NCI-H146 (cell line): ENCODE measurements at places on chromosomes 2 and 18.

- no peak for DNase-seq
Measured at GRCh38 chr18:22613058-22613690, 195.5 kb upstream of the CTAGE1 start.

GRCh38 chr2:102606353-102606752 lies 13.0 kb upstream of the SLC9A2 start:
- no peak for DNase-seq

GRCh38 chr18:48854780-48855179 lies 96.0 kb downstream of the SMAD7 start:
- no peak for DNase-seq

DNA sequence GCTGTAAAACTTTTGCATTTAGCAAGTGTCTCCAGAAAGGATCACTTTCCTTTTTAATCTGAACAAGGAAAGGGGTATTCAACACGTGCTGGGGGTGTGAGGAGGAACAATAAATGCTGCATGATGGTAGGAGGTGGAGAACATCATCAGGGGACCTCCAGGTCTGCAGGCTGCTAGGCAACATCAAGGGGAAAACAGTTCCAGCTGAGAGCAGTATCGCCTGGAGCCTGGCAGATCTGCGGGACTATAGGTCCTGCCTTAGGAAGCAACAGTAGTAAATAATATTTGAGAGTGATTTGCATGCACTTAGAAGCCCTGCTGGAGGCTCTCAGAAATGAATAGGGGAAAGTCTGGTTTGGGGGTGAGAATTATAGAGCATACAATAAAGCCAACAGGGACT lies 175.6 kb downstream of the SUCLG1 start:
- DNase-seq, result no peak

DNA sequence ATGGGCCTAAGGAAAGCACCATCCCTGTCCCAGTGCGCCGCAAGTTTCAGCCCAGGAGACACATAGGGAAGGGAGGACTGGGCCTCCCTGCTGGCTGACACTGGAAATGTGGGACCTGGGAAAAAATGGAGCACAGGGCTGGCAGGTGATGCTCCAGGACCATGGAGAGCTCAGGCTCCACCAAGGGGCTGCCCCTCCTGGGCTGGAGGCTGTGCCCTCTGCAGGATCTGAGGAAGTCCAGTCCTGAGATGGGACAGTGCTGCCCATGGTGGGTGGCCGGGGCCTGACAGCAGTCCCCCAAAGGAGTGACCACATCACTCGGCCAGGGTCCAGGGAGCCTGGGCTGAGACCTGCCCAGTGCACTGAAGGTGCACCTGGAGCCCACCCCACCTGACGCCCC lies 108.6 kb upstream of the TEKT4 start:
- DNase-seq, result no peak

DNA sequence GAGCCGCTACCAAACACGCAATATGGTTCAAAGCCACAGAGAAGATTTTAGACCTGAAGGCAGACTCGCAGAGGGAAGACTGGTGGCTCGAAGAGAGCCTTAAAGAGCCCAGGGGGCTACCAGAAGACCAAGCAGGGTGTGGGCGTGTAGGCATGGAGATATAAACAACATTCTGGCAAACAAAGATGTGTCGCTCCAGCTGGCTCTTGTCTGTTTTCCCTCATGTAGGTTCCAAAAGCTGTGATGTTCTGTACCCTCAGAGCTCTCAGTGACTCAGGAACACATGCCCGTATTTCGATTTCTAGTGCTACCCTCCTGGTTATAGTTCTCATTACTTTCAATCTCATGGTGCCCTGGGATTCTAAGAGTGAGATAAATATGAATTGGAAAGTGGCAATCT lies 44.5 kb downstream of the DOCK10 start:
- DNase-seq, result no peak

DNA sequence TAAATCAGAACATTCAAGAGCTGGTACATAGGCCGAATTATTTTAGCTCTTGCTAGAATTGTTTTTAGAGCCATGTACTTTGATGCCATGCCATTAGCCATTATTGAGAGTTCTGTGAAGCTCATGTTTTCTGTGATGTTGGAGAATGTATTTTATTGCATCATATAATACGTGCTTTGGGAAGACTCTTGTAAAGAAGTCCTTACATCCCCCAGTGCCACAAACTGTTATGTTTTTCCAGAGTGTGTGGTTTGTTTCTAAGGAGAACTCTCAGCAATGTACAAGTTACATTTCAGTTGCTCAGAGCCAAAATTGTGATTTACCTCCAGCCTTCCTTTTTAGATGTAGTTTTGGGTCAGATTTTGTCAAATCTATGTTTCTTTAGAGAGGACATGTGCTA lies 148.6 kb downstream of the HAUS1 start:
- DNase-seq, result no peak
